ENCODE measurements at places on chromosomes 3 and 15. TPM values are rescaled to one million over a fixed set of nuclear protein-coding genes. Genes with fewer than 3 reads are reported as not detected.

- DNase-seq, result no peak
These were observed 93.3 kb upstream of the SLC7A14 start for GRCh38 chr3:170679190-170679589.

DNA sequence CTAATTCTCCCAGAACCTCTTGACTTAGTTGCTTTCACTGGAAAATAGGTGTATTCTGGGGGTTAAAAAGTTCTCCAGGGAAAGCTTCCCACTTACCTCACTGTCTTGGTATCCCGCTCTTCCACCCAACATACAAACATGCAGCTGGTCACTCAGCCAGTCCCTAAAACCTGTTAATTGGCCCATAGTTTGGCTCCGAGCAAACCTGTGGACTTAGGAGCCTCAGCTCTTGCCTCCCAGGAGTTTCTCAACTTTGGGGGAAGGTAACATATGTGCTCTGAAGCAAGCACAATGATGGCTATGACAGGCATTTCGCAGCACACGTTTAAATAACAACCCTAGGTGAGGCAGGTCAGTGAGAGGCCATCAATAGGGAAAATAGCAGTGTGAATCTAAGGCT is 25.8 kb upstream of the LRRFIP2 start:
- no peak for DNase-seq

DNA sequence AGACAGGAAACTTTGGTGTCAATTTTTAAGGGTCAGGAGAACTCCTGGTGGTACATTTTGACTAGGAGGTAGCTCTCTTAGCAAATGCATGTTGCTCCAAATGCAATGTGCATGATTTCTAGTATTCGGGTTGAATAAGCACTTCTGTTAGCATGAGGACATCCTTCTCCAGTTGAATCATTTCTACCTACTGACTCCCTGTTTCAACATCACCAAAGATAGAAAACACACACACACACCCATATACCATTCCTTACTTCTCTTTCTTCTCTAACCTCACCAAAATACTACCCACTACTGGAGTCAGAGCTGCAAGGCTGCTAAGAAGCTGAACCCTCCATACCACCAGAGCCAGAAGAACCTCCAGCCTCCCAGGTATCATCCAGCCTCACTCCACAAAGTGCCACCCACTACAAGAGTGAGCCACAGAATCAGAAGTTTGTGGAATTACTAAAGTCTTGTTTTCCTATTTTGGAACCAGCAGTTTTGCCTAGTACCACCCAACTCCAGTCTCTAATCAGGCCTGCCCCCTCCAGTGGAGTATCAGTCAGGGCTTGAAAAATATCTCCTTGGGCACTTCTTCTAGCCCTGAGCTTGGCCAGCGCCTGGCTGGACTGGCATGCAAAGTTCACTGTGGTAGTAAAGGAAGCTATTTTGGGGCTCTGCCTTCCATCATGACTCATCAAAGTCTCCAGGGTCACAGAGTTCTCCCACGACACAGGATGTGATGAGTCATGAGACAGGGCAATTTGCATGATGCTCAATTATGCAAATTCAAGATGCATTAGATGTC is 110.3 kb downstream of the CYP19A1 start:
- DNase-seq, result no peak

DNA sequence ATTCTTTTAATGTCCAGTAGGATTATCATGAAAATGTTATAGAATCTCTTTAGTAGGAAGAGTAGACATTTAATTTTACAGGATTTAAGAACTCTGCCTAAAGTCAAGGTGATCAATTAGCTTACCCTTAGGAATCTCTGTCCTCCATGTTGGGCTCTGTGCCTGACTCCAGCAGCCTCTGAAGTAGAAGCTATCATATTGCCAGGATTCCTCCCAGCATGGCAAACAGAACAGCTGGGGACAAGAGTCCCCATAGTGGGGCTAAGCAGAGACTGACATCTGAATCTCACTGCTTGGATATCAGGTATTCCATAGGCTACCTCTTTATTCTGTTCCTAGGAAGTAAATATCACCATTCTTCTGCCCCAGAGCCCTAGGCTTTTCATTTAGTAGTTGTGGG is 1.5 kb downstream of the SLC15A2 start:
- no peak for DNase-seq

GRCh38 chr3:129764090-129764489 is 129.4 kb downstream of the TMCC1 start:
- DNase-seq, result no peak

DNA sequence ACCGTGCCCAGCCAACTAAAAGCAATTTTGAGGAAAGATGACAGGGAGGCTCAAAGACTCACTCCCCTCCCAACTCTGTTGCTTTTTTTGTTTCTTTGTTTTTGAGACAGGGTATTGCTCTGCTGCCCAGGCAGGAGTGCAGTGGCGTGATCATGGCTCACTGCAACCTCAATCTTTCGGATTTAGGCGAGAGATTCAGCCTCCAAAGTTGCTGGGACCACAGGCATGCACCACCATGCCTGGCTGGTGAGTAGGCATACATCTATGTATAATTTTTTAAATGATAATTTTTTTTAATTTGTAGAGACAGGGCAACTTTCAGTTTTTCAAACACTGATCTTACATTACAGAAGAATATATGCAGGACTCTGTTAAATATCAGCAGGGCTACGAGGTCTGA is 15.8 kb upstream of the THUMPD3 start:
- DNase-seq, result no peak

- DNase-seq, result no peak
These were observed 50.7 kb upstream of the MELTF start for GRCh38 chr3:197080344-197080743.

DNA sequence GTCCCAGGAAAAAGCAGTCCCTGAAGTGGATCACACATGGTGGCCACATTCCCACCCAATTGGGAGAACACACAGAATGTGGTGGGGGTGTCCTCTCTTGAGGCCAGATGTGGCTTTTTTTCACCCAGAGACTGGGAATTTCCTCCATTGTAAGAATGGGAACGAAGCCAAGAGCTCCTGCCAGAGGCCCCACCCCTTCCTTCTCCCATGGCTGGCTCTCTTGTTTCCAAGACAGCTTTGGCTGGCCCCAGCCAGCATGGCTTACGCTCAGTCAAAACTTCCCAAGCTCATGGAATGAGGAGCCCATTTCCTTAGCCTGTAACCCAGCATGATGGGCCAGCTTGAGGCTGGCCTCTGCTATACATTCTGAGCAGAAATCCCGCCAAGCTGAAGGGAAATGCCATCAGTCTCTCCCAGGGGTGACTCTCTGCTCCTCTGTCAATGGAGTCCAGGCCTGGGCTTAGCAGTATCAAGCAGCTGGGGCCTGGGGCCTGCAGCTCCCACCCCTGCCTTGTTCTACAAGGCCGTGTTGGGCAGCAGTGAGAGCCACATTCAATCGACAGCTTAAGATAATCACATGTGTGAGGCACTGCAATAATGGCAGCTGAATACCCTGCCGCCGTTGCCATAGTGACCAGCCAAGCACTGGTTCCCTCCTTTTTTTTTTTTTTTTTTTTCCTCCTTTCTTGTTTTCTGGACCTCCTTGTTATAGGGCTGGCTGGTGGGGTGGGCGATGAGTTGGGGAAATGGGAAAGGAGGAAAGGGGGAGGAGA is 142.4 kb downstream of the EPHB1 start:
- DNase-seq, result peak; percentile 52

DNA sequence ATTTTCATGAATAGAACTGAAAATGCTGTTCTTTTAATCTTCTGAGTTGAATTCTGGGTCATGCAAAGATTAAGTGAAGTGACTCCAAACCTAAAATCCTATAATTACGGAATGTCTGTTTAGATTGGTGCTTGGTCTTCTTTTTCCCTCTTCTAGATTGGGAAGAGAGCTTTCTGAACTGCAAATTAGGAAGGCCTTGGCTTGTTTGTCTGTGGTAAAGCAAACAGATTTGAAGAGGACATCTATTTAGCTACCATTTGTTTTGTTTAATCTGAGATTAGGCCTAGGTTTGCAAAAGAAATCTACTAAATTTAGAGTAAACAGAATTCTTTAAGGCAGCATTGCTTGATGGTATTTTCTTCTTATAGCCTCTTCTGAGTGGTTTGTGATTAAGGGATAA is 23.5 kb downstream of the PAQR9 start:
- DNase-seq, result no peak

- no peak for DNase-seq
These were observed 24.5 kb downstream of the NANOGP8 start for GRCh38 chr15:35060591-35060990.

ALDH1A3 gene
- total RNA-seq, result 8.0 TPM

ZPLD1 gene
- total RNA-seq, result not detected

CCDC80 gene
- total RNA-seq, result 49.8 TPM

PTX3 gene
- 41.1 TPM for total RNA-seq

NAA80 gene
- total RNA-seq, result 9.7 TPM

Measured in neural crest cell (in vitro differentiated cells).